ENCODE measurements at places on chromosomes 7 and 10. TPM values are rescaled to one million over a fixed set of nuclear protein-coding genes. Genes with fewer than 3 reads are reported as not detected.

The NODAL gene
- not detected for total RNA-seq

The CPN1 gene
- not detected for total RNA-seq

The ANXA8 gene
- 0.75 TPM for total RNA-seq

The TMEM26 gene
- total RNA-seq: not detected

The ANKRD2 gene
- 7.3 TPM for total RNA-seq

The NME8 gene
- not detected for total RNA-seq

The SPDYE11 gene
- total RNA-seq: not detected

The CYP3A7 gene
- total RNA-seq: not detected

The SFRP4 gene
- total RNA-seq: not detected

The CFAP43 gene
- not detected for total RNA-seq

The RBM20 gene
- not detected for total RNA-seq

The LRRN3 gene
- total RNA-seq: 37.0 TPM

The SFTPA1 gene
- not detected for total RNA-seq

The PLCE1 gene
- total RNA-seq: 0.46 TPM

The CACNB2 gene
- not detected for total RNA-seq

The GIMAP5 gene
- total RNA-seq: not detected

The SPOCK2 gene
- total RNA-seq: not detected

The SMC3 gene
- 26.5 TPM for total RNA-seq

The WNT8B gene
- not detected for total RNA-seq

The ANK3 gene
- not detected for total RNA-seq

The MBLAC1 gene
- 2.5 TPM for total RNA-seq

The SORCS1 gene
- total RNA-seq: 0.10 TPM

The ANLN gene
- total RNA-seq: 237 TPM

The ZNRF2 gene
- total RNA-seq: 2.4 TPM

The PRR15 gene
- 0.12 TPM for total RNA-seq

The CABCOCO1 gene
- total RNA-seq: 0.24 TPM

The TAS2R4 gene
- total RNA-seq: not detected

The HOXA11 gene
- total RNA-seq: 40.0 TPM

The CTBP2 gene
- 76.5 TPM for total RNA-seq

The ITGB8 gene
- total RNA-seq: 0.08 TPM

The ZKSCAN1 gene
- total RNA-seq: 65.7 TPM

The ING3 gene
- 10.9 TPM for total RNA-seq

The NUTM2B gene
- total RNA-seq: 0.33 TPM

The UCMA gene
- total RNA-seq: not detected

The DLG5 gene
- 49.2 TPM for total RNA-seq
